ENCODE measurements at places on chromosomes 4 and X.

- no peak for DNase-seq
Observed at GRCh38 chrX:153643431-153644351, 3.3 kb upstream of the DUSP9 start.

DNA sequence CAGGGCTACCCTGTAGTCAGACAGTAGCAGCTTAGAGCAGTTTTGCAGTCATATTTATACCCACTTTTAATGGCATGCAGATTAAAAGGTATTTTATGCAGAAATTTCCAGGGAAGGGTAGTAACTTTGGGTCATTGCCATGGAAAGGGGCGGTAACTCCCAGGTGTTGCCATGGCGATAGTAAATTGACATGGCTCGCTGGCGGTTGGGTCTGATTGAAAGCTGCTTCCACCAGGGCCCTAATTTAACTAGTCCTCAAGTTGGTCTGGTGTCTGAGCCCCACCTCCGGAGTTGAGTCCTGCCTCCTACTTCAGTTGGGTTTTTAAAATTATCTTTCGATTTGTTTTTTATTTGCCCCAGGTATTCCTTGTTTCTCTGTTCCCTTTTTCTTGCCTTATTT lies 70.1 kb downstream of the NAA11 start:
- no peak for DNase-seq

DNA sequence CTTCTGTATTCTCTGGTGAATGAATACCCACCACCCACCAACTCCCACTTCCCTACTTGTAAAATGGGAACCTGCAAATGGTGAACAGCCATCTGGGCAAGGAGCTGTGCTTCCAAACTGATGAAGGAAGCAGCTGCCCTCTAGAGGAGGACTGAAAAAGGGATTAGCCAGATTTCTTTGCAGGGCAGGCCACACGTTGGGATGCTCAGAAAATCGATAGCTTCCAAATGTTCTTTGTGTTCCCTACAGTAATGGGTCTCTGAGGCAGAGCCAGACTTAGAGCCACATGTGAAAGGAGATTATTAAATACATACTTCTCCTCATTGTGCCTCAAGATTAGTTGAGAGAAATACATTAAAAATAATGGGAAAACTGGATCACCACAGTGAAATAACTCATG lies 39.3 kb upstream of the LPAR4 start:
- DNase-seq = no peak

DNA sequence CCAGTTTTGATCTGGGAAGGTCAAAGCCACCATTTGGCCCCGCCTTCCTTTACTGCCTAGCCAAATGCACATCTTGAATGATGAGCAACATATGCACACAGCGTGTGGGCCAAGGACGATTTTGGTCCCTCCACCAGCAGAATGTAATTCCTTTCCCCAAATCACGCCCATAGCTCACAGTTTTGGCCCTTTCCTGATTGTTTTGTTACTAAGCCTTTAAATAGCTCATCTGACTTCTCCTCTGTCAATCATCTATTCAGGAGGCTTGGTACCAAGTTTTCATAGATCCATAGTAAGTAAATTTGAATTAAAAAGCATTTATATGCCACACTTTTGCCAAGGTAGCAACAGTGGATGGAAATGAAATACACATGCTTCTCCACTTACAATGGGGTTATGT lies 123.3 kb downstream of the NFKB1 start:
- DNase-seq = no peak

DNA sequence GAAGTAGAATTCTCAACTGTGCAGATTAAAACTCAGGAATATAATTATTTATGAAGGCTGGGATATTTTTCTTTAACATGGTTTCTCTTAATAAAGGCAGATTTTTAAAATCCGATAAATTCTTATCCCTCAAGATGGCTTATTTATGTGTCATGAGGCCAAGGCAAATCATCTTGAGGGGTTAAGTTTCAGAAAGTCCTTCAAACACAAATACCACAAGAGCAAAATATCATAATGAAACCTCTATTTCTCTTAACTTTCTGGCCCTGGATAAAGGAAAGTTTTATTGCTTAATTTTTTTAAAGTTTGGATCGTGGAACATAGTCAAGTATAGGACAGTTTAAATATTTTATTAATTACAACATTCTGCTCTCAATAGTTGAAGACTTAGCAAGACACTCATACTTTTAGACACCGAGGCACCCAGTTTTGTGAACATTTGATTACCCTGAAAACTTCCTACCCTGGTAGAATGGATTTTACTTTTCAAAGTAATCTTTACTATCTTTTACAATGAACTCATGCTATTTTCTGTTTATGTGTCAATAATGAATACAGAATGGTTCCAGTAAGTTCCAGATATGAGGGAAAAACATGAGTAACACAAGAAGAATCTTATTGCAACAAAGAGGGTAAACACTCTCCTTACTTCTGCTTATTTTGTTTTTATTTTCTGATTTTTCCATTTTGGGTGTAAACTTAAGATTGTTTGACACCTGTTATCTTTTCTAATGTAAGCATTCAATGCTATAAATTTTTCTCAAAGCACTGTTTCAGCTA lies 200.7 kb upstream of the IL15 start:
- no peak for DNase-seq

DNA sequence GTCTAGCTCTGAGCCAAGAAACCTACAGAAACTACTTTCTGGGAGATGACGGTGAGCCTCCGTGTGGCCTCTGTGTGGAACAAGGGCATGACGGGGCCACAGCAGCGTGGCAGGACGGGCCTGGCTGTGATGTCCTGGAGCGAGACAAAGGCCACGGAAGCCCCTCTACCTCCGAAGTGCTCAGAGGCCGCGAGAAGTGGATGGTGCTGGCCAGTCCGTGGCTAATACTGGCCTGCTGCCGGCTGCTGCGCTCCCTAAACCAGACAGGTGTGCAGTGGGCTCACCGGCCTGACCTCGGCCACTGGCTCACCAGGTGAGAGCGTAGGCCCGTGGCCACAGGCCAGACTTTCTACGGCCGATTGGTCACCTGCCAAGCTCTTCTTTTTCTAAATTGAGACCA lies 24.6 kb downstream of the PIGG start:
- no peak for DNase-seq

DNA sequence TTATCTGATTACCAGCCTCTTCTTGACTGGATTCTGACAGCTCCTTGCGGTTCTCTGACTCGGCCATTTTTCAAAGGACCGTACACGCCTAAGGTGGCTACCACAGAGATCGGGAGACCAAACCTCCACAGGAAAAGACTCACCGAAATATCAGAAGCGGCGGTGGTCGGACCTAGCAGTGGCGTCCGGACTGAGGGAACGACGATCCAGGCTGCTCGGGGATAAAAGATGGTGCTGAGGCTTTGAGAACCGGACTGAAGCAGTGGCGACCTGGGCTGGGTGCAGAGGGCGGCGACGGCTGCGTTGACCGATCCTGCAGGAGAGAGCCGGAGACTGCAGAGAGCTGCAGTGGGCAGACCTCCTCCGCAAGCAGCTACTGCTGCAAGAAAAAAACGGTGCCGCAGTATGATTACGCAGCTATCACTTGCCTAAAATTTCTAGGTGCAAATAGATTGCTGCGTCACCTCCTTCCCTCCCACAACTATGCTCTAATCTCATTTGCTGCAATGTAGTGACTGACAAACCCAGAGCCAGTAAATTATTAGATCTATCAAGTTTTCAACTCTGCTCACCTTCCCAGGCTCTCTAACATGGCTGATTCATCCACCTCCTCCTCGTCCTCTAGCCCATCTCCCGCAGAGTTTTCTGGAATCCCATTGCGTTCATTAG lies at the start of gene NAP1L2:
NAP1L2 (minus strand) TSS at position 426 of the 669 bp plus-strand sequence; CDS start at position 67, 359 bp downstream.
- DNase-seq = no peak
